ENCODE measurements at places on chromosomes 11 and 22. TPM values are rescaled to one million over a fixed set of nuclear protein-coding genes. Genes with fewer than 3 reads are reported as not detected.
A peak's percentile ranks its signal among the peaks of the same experiment; 100 is the strongest.

GRCh38 chr11:20634044-20634443, 34.6 kb downstream of the SLC6A5 start:
- no peak overlapping the region for H3K27ac ChIP-seq
- H3K27me3 ChIP-seq = no peaks in the 10 kb centered on the region
- DNase-seq = no peak
- no peaks in the 10 kb centered on the region for H3K36me3 ChIP-seq
- H3K4me1 ChIP-seq = no peaks in the 10 kb centered on the region

DNA sequence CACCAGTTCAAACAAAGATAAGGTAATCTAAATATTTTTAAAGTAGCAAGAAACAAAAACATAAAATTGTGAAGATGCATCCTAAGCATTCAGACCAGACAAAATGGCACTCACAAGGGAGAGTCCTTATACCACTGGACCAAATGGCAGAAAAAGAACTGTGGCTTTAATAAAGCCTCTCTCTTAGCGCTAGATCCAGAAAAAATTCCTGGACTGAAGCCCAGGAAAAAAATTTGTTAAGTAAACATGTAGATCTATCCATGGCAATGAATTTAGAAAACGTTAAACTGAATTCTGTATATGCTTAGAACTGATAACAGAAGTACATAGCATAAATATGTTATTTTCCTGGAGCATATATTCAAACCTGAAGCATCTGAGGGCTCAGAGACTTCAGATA, 11.8 kb upstream of the CD59 start:
- no peaks in the 10 kb centered on the region for H3K36me3 ChIP-seq
- no peaks in the 10 kb centered on the region for H3K27me3 ChIP-seq
- H3K27ac ChIP-seq = no peak overlapping the region
- DNase-seq = no peak

DNA sequence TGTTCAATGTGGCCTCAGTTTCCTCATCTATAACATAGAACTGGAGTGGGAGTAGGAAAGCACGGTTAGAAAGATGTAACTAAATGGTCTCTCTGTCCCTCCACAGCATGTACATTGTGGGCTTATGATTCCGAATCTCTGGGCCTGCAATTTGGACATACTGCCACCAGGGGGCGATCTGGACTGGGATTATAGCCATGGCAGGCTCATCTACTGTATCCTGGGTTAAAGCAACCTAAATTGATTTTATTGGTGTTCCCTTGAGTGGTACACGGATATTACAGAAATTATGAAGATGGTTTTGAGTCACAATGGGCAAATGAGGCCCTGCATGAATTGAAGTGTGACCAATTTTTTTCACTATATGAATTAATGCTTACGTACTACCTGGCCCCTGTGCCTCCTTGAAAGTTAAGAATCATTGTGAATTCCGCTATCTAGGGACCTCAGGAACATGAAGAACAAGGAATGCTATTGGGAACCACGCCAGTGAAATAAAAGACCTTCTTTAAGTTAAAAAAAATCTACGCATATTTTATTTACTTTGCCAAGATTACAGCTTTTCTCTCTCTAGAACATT, 32.9 kb downstream of the TST start:
- H3K27me3 ChIP-seq = no peaks in the 10 kb centered on the region
- H3K27ac ChIP-seq = no peak overlapping the region
- DNase-seq = peak; percentile 65
- H3K36me3 ChIP-seq = no peaks in the 10 kb centered on the region
- no peaks in the 10 kb centered on the region for H3K4me1 ChIP-seq

DNA sequence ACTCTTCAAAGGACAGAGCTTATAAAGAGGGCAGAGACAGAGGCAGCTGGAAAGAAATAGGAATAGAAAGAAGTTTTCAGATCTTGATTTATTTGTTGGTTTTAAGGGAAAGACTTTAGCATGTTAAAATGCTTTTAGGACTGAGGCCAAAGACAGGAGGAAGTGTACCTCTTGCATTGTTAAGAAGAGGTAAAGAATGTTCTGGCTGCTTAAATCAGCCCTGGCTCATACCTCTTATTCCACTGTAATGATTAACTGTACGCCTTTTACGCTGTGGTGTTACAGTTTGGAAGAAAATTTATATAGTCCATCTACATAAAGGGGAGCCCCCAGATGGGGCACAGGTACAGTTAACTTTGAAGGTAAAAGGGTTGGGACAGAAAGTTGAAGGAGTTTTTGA, 10.1 kb upstream of the MPZL2 start:
- DNase-seq = no peak
- H3K4me3 ChIP-seq = no peak overlapping the region
- no peaks in the 10 kb centered on the region for H3K4me1 ChIP-seq

- no peak overlapping the region for H3K27ac ChIP-seq
- no peaks in the 10 kb centered on the region for H3K27me3 ChIP-seq
- H3K36me3 ChIP-seq = no peaks in the 10 kb centered on the region
- DNase-seq = no peak
- H3K4me1 ChIP-seq = no peaks in the 10 kb centered on the region
These were observed 13.2 kb upstream of the SMIM35 start for GRCh38 chr11:118099838-118100556.

DNA sequence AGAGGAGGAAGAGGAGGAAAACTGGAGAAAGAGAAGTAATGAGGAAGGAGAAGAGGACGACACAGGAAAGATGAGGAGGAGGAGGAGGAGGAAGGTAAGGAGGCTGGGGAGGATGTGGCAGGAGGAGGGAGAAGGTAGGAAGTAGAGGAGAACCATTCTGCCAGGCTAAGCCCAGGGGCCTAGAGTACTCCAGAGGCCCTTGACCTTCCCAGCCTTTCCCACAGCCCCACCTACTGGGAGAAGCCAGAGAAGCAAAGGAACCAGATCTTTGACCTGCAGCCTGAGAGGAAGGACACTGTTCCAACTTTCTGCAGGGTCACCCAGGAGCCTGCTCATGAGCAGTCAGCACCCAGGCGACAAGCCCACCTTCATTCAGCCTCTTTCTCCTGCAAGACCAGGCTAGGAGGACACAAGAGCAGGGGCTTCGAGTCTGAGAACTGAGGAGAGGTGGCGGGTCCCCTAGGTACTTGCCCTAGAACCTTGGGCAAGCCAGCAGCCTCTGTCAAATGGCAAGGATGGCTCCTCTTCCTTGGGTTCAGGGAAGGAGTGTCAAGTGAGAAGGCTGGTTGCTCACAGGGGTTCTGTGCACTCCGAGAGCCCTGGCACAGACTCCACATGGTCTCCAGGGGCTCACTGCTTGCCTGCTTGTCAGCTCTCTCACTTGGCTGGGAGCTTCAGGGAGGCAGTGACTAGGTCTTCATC, 27.9 kb upstream of the OAF start:
- H3K27me3 ChIP-seq = no peaks in the 10 kb centered on the region
- no peaks in the 10 kb centered on the region for H3K36me3 ChIP-seq
- H3K27ac ChIP-seq = no peak overlapping the region
- H3K4me3 ChIP-seq = no peak overlapping the region

- no peak for DNase-seq
- no peaks in the 10 kb centered on the region for H3K36me3 ChIP-seq
- H3K27ac ChIP-seq = no peak overlapping the region
- H3K27me3 ChIP-seq = no peaks in the 10 kb centered on the region
- H3K4me3 ChIP-seq = no peak overlapping the region
These were observed 42.6 kb downstream of the SLC22A12 start for GRCh38 chr11:64633555-64634159.

DNA sequence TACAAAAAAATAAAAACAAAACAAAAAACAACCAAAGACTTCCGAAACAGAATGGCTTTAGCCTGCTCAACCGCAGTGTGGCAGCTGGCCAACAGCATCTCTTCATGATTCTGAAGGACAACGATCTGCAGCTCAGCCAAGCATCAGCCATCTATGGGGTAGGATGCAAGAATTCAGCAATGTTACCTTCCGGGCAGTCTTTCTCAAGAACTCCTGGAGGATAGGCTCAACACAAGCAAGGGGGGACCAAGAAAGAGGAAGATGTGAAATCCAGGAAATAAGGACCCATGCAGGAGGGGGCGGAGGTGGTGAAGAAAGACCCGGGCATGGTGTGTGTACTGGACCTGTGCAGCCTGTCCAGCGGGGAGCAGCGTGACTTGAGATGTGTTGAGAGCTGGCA, 3.5 kb upstream of the TSPO start:
- H3K27ac ChIP-seq = no peak overlapping the region
- no peak for DNase-seq
- no peak overlapping the region for H3K4me3 ChIP-seq
- peaks cover 13% of the 10 kb centered on the region for H3K4me1 ChIP-seq
- no peaks in the 10 kb centered on the region for H3K36me3 ChIP-seq
- no peaks in the 10 kb centered on the region for H3K27me3 ChIP-seq

GRCh38 chr22:43066844-43067385, 22.3 kb downstream of the TTLL1 start:
- no peaks in the 10 kb centered on the region for H3K4me1 ChIP-seq
- no peak overlapping the region for H3K4me3 ChIP-seq
- DNase-seq = no peak
- no peaks in the 10 kb centered on the region for H3K36me3 ChIP-seq
- no peaks in the 10 kb centered on the region for H3K27me3 ChIP-seq

DNA sequence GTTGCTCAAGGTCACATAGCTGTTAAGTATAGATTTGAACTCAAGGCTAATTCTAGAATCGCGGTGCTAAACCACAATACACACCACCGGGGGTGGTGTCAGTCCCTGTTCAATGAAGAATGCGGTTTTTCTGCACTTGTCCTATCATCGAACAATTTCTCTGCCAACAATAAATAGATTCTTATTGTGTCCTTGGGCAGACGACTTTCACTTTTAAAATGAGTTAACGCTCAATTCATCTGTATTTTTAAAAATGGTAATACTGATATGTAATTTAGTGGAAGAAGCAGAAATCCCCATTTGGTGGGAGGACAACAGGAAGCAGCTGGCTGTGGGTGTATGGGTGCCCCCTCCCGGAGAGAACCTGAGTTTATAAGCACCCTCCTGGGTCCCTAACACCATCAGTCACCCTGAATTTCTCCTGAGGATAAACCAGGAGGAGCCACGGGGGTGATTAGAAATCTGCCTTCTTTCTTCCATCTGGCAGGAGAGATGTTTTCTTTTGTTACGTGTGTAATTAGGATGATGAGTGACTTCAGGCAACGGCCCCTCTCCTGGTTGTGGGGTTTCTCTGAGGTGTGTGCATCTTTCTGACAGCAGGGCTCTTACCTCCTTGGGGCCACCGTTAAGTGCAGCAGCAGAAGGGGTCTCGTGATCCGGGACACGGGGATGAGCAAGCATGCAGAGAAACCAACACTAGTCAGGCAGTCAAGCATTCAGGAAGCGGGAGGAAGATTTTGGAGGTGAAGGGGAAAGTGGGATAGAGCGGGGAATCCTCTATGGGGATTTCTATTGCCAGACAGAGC, 87.7 kb downstream of the GRAMD1B start:
- no peak for DNase-seq
- no peak overlapping the region for H3K4me3 ChIP-seq
- no peaks in the 10 kb centered on the region for H3K27me3 ChIP-seq
- H3K27ac ChIP-seq = no peak overlapping the region
- H3K36me3 ChIP-seq = no peaks in the 10 kb centered on the region

DNA sequence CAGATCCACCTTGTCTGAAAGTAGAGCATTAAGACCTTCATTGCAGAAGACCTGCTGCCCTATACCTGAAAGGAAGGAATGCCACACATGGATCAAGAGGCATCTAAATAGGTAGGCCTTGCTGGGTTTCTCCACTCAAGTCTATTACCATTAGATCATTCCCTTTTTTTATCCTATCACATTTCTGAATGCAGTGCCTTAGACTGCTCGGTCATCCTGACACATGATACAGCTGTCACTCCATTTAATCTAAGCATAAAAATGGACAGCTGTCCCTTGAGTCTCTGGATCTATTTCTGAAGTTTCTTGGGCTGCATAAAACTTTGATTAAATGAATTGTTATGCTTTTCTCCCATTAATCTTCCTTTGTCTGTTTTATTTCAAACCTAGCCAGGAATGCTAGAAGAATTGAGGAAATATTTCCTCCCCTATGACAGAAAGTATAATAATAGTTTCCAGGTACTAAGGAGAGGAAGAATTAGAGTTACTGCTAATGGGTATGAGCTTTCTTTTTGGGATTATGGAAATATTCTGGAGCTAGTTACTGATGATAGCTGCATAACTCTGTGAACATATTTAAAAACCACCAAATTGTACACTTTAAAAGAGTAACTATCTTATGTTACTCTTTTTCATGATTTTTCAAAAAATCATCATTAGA, 88.0 kb downstream of the DLG2 start:
- no peak overlapping the region for H3K4me3 ChIP-seq
- H3K27ac ChIP-seq = no peak overlapping the region
- no peaks in the 10 kb centered on the region for H3K27me3 ChIP-seq
- DNase-seq = no peak

- H3K27ac ChIP-seq = no peak overlapping the region
- no peaks in the 10 kb centered on the region for H3K27me3 ChIP-seq
These were observed 79.5 kb upstream of the CRYBB3 start for GRCh38 chr22:25120093-25120561.

DNA sequence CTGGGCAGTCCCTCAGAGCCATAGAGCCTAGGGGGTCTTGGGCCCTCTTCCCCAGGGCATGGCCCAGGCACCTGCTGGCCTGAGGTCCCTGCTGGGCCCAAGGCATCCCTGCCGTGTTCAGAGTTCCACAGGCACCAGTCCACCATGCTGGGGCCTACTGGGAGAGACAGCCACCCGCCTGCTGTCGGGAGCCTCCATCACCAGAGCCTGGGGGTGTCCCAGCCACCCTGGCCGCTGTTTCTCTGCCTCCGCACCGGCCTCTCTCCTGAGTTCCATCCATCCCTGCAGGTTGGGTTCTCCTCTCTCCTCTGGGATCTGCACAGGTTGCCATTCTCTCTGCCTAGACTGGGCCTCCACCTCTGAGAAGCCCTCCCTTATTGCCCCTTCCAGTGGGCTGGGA, 68.6 kb downstream of the KCNQ1 start:
- no peak overlapping the region for H3K27ac ChIP-seq
- no peaks in the 10 kb centered on the region for H3K27me3 ChIP-seq
- no peak for DNase-seq
- no peaks in the 10 kb centered on the region for H3K4me1 ChIP-seq
- no peak overlapping the region for H3K4me3 ChIP-seq

- H3K4me1 ChIP-seq = no peaks in the 10 kb centered on the region
- H3K36me3 ChIP-seq = no peaks in the 10 kb centered on the region
- peak; percentile 29 for DNase-seq
- H3K27ac ChIP-seq = no peak overlapping the region
- no peak overlapping the region for H3K4me3 ChIP-seq
- H3K27me3 ChIP-seq = no peaks in the 10 kb centered on the region
These were observed 31.9 kb downstream of the MRGPRD start for GRCh38 chr11:68948935-68949334.

- H3K4me1 ChIP-seq = no peaks in the 10 kb centered on the region
- H3K27ac ChIP-seq = no peak overlapping the region
- H3K4me3 ChIP-seq = no peak overlapping the region
- H3K27me3 ChIP-seq = no peaks in the 10 kb centered on the region
These were observed 10.0 kb downstream of the MUC5AC start for GRCh38 chr11:1167751-1168231.

GRCh38 chr11:67270256-67271204, 4.3 kb downstream of the GRK2 start:
- H3K4me3 ChIP-seq = no peak overlapping the region
- H3K27ac ChIP-seq = peak overlapping the region; percentile 65
- H3K27me3 ChIP-seq = no peaks in the 10 kb centered on the region
- H3K4me1 ChIP-seq = peaks cover 90% of the 10 kb centered on the region
- no peak for DNase-seq

ARHGAP42 gene
- 9.8 TPM for total RNA-seq

RNF169 gene
- total RNA-seq = 19.4 TPM

ZNF195 gene
- 14.9 TPM for total RNA-seq

OR2AG1 gene
- not detected for total RNA-seq

MS4A4E gene
- total RNA-seq = 4.6 TPM

PNPLA5 gene
- total RNA-seq = not detected

PATE2 gene
- total RNA-seq = 1.0 TPM

Data from testis (tissue), 5 donors.